ENCODE measurements at places on chromosomes 2 and 18.

DNA sequence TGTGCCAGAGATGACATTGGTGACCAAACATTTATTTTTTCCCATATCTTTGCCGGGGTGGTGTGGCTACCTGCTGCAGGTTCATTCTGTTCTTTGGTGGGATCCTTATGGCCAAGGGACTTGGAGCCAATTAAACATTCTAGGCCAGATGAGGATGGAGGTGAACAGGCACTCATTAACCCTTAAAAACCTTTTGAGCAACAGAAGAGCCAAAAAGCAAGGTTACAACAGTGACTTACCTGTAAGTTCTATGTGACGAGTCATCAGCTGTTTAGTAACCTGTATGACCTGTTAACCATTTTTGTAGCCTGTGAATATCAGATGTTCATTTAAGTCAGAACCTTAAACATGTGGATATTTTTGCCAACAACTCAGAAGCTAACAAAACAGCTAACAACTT lies 105.6 kb downstream of the XRCC5 start:
- no peak for DNase-seq

DNA sequence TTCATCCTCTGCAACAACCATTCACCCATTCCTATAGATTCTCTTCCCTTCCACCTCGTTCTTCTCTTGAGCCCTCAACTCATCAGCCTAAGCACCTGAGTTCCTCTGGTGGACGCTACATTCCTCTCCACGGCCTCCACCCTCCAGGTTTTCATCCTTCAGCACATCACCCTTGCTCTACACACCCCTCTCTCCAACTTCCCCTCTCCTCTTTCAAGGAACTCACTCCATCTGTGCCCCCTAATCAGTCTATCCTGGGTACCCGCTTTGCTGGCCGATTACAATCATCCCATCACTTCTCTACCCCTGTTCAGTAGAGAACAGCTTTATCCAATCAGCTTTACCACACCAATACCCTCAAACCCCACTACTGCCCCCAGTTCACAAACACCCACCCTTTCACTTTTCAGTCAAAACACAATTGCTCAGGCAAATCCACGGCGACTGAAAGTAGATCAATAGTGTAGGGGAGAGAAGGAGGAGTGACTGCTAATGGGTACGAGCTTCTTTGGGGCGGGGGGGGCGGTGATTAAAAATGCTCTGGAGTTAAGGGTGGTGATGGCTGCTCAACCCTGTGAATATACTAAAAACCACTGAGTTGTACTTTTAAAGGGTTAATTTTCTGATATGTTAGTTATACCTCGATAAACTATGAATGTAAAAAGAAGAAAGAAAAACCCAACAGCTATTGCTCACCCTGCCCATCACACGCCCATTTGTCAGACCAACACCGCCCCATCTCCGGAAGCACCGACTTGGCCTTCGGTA lies 857 bp downstream of the DYM start:
- peak; percentile 11 for DNase-seq

- DNase-seq: no peak
Measured at GRCh38 chr18:30613467-30613801, 429.1 kb downstream of the DSC3 start.

GRCh38 chr2:64105670-64106461 lies 38.4 kb downstream of the PELI1 start:
- DNase-seq: no peak

DNA sequence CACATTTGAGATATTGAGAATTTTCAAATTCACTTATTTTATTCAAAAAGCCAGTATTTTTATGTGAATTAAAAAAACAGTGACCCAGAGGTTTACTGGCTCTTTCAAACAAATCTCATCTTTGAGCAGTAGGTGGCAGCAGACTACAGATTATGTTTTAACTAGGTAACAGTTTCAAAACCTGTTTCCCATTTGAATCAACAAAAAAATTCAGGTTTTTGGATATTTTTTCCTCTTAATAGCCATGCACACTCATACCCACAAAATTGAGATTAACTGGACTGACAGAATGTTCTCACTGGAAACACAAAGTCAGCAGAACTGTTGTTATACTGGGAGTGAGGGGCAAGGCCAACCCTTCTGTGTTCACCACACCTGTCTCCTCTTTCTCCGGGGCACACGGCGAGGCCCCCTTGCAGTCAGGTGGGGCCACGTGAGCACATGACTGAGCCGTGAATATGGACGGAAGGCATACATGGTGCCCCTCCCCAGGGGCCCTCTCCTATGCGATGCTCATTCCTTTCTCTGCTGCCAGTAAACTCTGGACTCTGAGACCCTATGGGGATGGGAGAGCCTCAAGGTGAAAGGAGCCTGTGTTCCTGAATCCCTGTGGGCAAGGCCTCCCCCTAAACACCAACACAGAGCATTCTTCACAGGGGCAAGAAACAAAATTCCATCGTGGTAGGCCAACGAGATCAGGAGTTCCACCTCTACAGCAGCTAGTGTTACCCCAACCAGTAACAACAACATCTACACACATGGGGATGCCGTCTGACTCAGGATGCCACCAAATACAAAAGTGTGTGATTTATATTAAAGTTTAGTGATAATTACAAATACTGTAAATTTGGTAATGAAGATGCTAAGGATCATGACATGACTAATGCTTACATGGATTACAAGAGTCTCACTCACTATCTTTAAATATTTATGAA lies 80.4 kb downstream of the LPIN2 start:
- DNase-seq: peak; percentile 65

GRCh38 chr2:130736487-130736886 lies 7.6 kb downstream of the GPR148 start:
- DNase-seq: no peak

DNA sequence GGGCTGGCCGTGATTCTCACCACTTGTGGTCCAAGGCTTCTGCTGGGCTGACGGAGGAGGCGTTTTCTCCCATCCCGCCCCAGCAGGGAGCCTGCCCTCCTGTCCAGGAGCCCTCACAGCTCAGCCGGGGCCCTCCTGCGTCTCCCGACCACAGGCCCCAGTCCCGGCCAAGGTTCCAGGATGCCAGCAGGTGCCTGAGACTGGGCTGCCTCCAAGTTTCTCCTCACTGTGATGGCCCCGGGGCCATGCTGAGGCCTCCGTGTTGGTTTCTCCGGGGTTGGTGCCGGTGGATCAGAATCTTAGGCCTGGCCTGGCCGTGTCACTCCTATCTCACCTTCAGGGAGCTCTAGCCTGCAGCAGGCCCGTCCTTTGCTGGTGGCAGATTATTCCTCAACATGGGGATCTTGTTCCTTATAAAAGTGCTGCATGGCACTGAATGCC lies 5.9 kb downstream of the KCNG2 start:
- DNase-seq: no peak

GRCh38 chr2:36569267-36569856 lies 28.6 kb downstream of the FEZ2 start:
- no peak for DNase-seq

DNA sequence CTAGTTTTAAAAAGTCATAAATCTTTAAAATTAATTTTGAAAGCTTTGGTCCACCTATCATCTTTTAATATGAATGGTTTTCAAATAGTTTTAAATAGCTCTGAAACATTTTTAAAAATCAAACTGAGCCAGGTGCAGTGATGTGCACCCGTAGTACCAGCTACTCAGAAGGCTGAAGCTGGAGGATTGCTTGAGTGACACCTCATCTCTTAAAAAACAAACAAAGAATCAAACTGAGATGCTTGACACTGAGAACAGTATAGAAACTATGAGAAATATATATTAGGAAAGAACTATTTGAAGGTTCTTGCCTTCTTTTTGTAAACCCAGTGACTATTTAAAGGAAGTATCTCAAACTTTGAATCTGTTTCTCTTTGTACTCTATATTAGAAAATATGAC lies 67.4 kb downstream of the BARD1 start:
- DNase-seq: no peak

DNA sequence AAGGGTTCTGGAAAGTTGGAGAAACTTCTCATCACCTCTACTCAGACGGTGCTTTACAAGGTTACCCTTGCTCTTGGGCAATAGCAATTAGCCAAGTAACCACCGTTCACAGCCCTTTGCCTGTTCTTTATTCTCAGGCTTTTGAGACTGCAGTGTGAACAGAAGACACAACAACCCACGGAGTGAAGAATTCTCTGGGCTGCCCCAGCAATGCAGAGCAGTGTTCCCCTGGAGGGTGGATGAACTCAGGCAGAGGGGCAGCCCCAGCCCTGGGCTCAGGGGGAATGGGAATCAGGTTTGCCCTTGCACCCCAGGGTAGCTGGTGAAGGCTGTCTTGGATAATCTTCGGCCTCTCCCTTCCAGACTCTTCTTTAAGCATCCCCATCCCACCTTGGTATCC lies 69.1 kb downstream of the MCFD2 start:
- no peak for DNase-seq

- no peak for DNase-seq
Measured at GRCh38 chr18:78965917-78966792, 13.5 kb upstream of the SALL3 start.

DNA sequence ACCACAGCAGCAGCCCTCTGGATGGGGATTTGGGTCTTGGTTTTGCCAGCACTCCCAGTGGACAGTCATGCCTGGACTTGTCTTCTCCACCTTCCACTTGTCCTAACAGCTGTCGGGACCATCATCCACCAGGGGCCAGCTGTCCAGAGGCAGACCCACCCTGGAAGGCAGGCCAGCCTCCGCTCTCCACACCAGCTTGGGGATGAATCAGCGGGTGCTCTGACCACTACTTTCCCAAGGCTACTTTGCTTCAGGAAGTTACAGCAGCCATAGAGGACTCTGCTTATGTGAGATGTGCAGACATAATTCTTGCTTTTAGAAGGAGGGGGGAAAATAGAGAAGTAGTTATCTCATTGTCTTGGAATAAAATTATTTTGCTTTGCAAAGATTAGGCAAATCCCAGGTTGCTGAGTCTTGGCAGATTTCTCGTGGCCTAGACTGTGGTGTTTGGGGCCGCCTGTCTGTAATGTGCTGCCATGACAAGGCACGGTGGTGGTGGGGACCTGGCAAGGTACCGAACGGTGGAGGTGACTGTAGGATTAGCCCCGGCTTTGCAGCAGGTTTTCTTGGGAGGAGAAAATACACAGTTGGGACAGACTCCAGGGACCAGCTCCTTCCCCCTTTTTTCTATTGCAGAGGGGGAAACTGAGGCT lies 148.7 kb downstream of the AGAP1 start:
- no peak for DNase-seq

DNA sequence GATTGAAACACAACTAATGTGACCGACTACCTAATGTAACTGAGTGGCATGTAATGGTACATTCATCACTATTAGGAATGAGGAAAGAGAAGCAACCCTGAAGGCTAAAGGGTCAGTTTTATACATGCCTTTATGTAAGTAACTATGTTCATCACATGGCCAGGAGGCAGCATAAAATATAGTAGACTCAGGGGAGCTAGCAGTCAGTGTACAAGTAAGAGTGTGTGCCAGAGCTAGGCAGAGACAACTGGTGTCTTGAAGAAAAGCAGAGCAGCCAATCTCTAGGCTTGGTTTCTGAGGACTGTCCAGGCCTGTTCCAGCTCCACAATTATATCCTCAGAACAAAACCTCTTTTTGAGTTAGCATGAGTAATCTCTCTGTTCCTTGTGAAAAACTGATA lies 18.1 kb downstream of the SMAD2 start:
- DNase-seq: no peak

Measured in germinal center (tissue), 1 donor.